ENCODE measurements at places on chromosomes 5 and 9. TPM values are rescaled to one million over a fixed set of nuclear protein-coding genes. Genes with fewer than 3 reads are reported as not detected.

The UNC5A gene
- total RNA-seq, result 0.38 TPM

The ACO1 gene
- 31.5 TPM for total RNA-seq

The ACOT12 gene
- total RNA-seq, result not detected

The ARSI gene
- total RNA-seq, result 47.8 TPM

The SLC45A2 gene
- 0.05 TPM for total RNA-seq

The TRUB2 gene
- 49.8 TPM for total RNA-seq

The NRARP gene
- total RNA-seq, result 4.1 TPM

The CFAP90 gene
- 0.59 TPM for total RNA-seq
